ENCODE measurements at places on chromosomes 2 and 18.

DNA sequence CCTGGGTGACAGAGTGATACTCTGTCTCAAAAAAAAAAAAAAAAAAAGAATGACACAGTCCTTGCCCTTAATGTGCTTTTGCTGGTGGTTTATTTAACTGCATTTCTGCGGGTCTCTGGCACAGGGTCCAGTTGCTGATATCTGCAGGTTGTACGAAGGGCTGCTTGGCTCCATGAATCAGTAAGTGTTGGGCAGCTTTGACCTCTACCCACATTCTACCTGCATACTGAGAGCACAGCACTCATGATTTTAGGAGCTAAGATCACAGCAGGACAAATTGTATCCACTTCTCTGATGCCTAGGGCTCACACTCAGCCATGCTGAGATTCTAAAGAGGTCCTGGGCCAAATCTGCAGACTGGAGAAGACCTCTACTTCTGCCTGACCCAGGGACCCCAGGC, 119.4 kb upstream of the MYCN start:
- no peak for DNase-seq

DNA sequence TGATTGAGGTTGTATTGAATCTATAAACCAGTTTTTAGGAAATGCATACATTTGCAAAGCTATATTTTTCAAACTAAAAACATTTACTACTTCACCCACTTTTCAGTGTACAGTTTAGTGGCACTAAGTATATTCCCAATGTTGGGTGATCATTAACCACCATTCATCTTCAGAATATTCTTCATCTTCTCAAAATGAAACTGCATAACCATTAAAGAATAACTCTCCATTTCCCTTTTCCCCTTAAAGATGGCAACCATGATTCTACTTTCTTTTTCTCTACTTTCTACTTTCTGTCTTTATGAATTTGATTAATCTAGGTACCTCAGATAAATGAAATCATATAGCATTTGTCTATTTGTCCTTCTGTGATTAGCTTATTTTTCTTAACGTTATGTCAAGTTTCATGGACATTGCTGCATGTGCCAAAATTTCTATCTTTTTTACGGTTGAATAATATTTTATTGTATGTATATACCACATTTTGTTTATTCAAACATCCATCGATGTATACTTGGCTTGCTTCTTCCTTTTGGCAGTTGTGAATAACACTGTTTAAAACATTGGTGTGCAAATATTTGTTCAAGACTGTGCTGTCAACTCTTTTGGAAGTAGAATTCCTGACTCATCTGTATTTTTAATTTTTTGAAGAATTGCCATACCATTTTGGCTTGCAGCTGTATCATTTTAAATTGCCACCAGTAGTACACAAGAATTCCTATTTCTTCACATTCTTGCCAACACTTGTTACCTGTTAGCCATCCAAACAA, 104.9 kb downstream of the RPRM start:
- DNase-seq = no peak

GRCh38 chr18:23135550-23136325, 453 bp downstream of the CABLES1 start:
- DNase-seq = peak; percentile 7

GRCh38 chr2:240240017-240240734, 99.7 kb upstream of the OTOS start:
- DNase-seq = no peak

- DNase-seq = no peak
Measured at GRCh38 chr2:220043990-220044335, 416.5 kb downstream of the SLC4A3 start.

DNA sequence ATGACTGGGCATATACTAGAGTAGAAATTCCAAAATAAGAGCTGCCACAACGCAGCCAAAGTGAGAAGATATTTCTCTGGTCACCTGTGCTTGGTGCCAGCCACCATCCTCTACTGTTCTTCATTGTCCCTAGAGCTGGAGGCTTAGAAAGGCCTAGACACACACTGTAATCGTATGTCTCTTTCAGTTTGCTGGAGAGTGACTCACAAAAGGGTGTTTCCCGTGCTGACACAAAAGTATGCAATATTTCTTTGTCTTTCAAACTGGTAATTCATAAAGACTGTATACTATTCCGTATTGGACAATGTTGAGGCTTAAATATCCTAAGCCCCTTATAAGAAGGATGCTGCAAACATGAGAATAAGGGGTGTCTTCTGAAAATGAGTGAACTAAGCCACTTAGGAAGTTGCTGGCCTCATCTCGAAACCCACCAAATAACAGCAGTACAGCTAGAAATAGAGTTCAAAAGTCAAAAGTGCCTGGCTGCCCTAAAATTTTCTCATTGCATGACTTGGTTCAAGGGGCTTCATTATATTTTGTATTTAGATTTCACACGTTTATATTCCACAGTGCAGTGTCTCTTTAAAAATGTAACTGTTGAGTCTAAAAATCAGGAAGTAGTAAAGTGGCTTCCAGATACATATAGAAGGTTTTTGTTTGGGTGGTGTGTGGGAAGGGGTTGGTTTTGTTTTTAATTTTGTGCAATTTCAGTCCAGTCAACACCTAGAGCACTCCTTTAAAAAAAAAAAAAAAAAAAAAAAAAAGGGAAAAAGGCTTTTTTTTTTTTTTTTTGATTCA, 601.1 kb downstream of the ARHGAP15 start:
- no peak for DNase-seq

DNA sequence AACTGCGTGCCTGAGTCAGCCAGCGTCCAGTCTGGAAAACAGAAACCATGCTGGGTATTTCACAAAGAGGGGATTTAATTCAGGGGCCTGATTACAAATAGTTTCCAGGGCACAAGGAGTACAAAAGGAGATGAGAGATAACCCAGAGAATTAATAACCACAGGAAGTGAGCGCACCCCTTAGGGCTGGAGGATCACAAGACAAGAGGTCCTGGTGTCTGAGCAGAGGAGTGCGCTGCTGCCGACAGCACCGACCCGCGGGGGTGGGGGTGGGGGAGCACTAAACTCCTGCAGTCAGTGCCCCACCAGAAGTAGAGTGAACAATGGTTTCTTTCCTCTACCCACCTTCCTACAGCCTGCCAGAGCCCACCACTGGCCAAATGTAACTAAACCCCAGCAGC, 20.8 kb upstream of the MAL start:
- no peak for DNase-seq

GRCh38 chr2:129374452-129374851, 605.0 kb upstream of the RAB6C start:
- no peak for DNase-seq

DNA sequence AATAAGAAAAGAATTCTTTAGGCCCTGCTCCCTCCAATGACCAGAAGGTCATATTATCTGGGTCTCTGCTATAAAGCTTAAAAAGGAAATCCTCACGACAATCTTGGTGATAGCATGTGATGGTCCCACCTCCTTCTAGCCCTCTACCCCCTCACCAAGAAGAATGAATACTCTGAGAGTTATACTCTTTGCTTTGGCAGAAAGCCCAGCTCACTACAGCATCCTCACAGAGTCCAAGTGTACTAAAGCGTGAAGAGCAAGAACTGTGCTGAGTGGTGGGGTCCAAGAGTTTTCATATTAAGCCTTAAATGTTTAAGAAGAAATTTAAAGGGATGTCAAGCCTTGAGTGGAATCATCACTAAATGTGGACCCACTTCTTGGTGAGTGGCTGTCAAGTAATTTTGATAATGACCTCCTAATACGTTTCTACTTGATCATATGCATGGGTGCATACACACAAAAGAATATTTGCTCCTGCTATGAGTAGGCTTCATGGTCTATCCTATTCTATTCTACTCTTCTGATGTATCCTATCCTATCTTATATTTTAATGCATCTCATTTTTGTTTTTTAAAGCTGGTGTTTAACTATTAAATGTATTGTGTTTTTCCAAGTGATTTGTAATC, 16.5 kb upstream of the SERPINB7 start:
- no peak for DNase-seq

GRCh38 chr2:85087541-85087940, 45.7 kb upstream of the TCF7L1 start:
- no peak for DNase-seq

All from stimulated activated CD4-positive, alpha-beta T cell treated with anti-CD3 and anti-CD28 coated beads, Interleukin-1b, Interleukin-23, amount 100 ng/mL, for 24 hours (primary cell).